A172 (cell line): ENCODE measurements at places on chromosomes 16 and 17. TPM values are rescaled to one million over a fixed set of nuclear protein-coding genes. Genes with fewer than 3 reads are reported as not detected.

ABCC11 gene
- total RNA-seq: not detected in 2 replicates

DNA sequence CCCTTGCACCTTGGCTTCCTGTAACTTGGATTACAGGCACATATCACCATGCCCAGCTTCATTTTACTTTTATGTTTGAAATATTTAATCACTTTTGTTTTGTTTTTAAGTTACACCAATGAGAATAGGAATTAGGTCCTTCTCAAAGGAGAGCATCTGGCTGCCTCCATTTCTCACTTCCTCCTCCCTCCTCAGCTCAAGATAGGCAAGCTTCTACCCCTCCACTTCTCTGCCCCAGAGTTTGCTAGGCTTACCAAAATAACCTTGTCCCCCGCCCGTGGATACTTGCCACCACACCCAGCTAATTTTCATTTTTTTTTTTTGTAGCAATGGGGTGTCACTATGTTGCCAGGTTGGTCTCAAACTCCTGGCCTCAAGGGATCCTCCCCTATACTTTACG, 17.9 kb downstream of the GABARAPL2 start:
- DNase-seq: no peak

GRCh38 chr17:40695874-40696472, 7.6 kb downstream of the KRT24 start:
- no peak for DNase-seq

CDR2 gene
- 34.2 and 34.6 TPM in 2 replicates for total RNA-seq
